ENCODE measurements at places on chromosomes 4 and X.

DNA sequence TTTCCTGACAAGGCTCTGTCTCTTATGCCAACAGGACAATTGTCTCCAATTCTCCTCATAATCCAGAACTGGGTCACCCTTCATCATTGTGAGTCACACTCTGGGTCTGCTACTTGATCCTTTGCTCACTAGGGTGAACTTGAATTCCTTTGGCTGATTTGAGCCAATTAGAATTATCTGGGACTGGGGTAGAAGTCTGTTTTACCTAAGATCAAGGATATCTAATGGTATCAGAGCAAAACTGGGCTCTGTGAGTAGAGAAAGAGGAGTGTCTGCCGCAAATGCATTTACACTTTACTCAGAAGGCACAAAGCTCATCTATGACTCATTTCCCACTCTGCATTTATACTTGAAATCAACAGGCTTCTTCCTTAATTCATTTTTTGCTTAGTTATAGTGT lies 72.6 kb downstream of the PITX2 start:
- DNase-seq: peak; percentile 17

- no peak for DNase-seq
These were observed 6.2 kb downstream of the TMEM131L start for GRCh38 chr4:153472122-153473037.

DNA sequence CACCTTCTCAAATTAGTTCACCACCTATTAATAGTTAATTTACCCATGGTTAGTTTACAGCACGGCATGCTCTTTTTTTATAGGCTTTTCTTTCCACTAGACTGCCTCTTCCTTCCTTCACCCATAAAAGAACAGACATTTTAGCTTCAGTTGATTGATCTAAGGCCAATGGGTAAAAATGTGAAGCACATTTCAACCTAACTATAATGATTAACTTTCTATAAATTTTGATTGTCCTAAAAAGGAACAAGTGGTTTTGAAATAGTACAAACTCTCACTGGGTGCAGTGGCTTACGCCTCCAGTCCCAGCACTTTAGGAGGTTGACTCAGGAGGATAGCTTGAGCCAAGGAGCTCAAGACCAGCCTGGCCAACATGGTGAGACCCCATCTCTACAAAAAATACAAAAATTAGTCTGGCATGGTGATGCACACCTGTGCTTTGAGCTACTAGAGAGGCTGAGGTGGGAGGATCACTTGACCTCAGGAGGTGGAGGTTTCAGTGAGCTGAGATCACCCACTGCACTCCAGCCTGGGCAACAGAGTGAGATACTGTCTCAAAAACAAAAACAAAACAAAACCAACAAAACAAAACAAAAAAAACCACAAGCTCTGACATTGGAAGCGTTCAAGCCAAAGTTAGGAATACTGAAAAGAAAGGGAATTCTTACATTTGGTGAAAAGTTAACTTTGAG lies 89.9 kb upstream of the FAT1 start:
- DNase-seq: no peak

- no peak for DNase-seq
These were observed at the start of gene SLC2A9 for GRCh38 chr4:10020871-10021652. SLC2A9 (minus strand) TSS chr4:10021497; CDS start chr4:10021429, 68 bp downstream.

GRCh38 chr4:28211676-28212470 lies 1351.2 kb downstream of the STIM2 start:
- DNase-seq: no peak

GRCh38 chr4:137635601-137636000 lies 103.3 kb upstream of the PCDH18 start:
- no peak for DNase-seq

DNA sequence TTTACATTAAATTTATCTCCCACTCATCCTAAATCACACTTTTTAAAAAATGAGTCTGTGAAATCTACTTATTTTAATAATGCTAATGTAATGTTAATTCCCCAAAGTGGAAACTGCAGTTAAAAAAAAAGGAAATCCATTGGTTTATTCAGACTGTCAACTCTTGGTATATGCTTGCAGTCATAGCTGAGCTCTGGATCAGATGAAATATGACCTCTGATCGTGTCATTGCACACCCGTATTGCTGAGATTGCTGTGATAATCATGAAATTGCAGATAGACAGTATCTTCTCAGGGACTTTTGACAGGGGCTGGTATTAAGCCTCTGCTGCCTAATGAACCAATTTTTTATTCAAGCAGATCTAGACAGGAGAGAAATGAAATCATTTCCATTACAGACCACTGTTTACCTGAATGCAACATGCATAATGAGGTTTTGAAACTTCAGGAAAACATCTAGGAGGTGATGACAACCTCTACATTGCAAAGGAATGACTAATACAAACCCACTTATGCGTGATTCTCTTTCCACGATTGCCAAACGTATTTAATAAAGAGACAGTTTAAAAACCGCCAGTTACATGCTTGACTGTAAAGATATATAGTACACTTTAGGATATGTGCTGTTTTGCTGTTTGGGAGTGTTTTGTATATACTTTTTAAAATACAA lies 138.3 kb upstream of the PUDP start:
- no peak for DNase-seq

- peak; percentile 26 for DNase-seq
These were observed 20.3 kb downstream of the MEPE start for GRCh38 chr4:87853108-87853507.

DNA sequence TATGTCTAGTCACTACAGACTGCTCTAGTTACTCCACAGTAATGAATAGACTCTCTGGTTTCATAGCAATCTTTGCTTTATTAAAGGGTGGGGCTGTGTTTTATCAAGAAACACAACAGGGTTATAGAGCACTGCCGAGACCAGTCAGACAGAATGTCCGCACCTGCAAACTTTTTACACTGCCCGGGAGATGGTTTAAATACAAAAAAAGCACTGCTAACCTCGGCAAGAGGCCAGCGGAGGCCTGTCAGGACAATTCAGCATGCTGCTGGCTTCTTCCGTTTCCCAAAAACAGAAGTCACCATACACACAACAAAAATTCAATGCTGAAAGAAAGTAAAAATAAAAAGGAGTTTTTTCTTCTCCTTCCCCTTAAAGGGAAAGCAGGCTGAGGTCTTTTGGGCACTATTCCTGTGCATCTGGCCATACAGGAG lies 67.4 kb downstream of the IRF2 start:
- no peak for DNase-seq

GRCh38 chr4:164946810-164947209 lies 30.6 kb downstream of the TRIM61 start:
- DNase-seq: no peak

DNA sequence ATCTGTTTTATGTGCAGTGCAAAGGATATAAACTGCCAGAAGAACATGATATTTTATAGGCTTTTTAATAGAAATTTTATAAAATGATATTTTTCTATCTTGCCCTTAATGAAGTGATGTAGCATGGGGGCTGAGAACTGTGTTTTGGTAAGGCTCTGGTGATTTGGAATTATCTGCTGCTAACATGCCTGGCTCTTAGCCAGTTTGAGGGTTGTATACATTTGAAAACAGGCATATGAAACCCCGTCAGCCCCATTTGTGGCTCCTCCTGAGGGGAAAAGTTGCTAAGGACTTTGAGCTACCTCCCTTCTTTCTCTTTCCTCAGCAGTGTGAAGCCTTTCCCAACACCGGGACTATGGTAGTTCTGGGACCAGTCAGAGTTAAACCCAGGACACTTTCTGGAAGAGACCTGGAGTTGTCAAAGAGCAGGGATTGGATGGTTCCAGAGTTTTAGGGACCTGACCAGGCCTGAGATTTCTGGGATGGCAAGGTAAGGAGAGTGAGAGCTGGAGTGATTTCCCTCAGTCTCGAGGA lies 4.7 kb downstream of the SFRP2 start:
- DNase-seq: no peak

- peak; percentile 32 for DNase-seq
These were observed at the start of gene TCEAL9 for GRCh38 chrX:103356130-103356798. TCEAL9 (plus strand) TSS chrX:103356506; CDS start chrX:103357685, 1,179 bp downstream.

DNA sequence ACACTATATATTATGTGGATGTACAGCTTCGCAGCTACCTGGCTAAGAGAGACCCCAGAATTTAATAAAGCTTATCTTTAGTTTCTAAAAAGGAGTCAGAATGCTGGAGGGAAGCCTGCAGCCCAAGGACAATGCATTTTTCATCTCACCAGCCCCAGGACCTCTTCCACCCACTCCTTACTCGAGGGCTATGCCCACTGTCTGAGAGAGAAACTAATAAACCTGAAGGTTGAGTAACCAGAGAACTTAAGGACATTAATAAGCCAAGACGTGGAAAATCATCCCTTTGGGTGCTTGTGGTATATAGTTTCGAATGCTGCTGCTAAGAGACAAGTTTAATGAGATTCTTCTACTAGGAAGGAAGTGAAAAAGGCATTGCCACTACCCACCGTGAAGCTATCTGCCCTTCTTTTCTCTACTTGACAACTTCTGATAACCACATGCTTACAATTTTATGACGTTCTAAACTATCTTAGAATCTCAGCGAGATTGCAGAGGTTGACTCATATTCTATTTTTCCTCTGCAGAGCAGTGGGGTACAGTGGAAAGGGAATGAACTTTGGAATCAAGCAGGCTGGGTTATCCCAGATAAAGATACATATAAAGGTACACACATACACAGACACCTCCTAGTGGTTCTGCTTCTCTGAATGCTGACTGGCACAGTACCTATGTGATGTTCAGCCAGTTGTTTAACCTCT lies 3.3 kb downstream of the RELL1 start:
- DNase-seq: no peak

DNA sequence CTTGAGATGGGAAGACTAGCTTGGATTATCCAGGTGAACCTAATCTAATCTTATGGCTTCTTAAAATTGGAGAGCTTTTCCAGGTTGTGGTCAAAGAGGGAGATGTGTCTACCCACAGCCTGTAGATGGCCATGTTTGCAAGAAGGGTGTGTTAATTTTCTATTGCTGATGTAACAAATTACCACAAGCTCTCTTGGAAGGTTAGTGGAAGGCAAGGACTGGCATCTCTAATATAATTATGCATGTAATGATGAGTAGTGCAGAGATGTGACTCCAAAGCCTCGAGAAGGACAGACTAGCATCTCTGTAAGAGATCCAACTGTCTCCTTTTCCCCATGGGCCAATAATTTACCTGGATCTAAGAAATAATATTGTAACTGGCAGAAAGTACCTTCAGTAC lies 3.2 kb upstream of the ADH1B start:
- no peak for DNase-seq

GRCh38 chr4:16993956-16994840 lies 95.8 kb upstream of the LDB2 start:
- DNase-seq: no peak

DNA sequence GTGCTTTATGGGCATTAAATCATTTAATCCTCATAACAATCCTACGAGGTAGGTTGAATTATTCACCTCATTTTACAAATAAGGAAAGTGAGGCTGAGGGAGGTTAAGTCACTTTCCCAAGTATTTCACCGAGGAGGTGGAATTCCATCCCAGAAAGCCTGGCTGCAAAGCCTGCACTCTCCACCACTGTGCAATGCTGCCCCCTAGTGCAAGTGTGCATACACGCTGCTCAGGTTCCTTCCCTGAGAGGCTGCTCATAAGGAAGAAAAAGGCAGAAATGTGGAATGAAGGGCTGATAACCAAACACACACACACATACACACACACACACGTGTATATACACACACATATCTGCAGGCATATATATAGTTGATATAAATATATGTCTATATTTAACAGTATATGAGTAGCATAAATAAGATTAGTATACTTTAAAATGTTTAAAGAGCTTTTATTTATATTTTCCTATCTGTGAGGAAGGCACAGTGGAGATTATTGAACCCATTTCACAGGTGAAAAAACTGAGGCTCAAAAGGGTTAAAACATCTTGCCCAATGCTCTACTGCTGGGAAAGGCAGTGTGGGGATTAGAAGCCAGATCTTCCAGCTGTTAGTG lies 714.5 kb upstream of the TENM3 start:
- DNase-seq: peak; percentile 71

- no peak for DNase-seq
These were observed 29.0 kb downstream of the VCX3A start for GRCh38 chrX:6505960-6506359.

DNA sequence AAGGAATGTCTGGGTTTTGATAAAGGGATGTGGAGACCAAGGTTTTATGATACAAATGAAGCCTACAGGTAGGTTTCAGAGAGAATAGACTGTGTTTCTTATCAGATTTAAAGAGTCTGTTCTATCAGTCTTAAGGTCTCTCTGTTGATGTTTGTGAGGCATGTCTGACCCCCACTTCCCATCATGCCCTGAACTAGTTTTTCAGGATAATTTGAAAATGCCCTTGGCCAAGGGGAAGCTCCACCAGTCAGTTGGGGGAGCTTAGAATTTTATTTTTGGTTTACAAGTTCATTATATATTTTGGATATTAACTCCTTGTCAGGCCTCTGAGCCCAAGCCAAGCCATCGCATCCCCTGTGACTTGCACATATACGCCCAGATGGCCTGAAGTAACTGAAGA lies 18.6 kb downstream of the C4orf51 start:
- no peak for DNase-seq
